ENCODE measurements at places on chromosomes 2 and 18. TPM values are rescaled to one million over a fixed set of nuclear protein-coding genes. Genes with fewer than 3 reads are reported as not detected.

TNS1 gene
- 74.4 TPM for total RNA-seq

APLF gene
- 7.0 TPM for total RNA-seq

C2orf49 gene
- 22.6 TPM for total RNA-seq

HMSD gene
- total RNA-seq: under 0.01 TPM

LOXHD1 gene
- not detected for total RNA-seq

POU3F3 gene
- total RNA-seq: not detected
